ENCODE measurements at places on chromosomes 4 and X.
A peak's percentile ranks its signal among the peaks of the same experiment; 100 is the strongest.

GRCh38 chrX:101619364-101619763, 1.6 kb upstream of the ARMCX6 start:
- DNase-seq = no peak

GRCh38 chr4:176611381-176611780, 181.3 kb downstream of the VEGFC start:
- DNase-seq = no peak

- peak; percentile 78 for DNase-seq
Observed at GRCh38 chr4:38664706-38665401, 855 bp downstream of the KLF3 start.

DNA sequence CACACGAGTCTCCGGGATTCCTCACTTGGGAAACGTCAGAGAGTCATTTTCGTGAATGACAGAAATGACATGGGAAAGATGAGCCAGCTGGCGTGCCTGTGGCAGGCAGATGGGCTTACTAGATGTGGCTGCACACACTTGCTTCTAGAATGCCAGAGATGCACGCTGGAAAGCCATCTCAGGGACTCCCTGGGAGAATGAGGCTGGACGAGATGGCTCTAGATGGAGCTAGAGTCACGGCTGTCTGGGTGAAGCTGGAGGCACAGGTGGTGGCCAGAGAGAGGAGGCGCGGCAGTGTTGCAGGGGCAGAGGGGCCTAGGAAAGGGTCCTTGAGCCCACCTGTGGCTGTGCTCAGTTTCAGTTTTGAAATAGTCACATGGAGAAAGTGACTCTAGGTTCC, 26.0 kb downstream of the TKTL1 start:
- DNase-seq = no peak

DNA sequence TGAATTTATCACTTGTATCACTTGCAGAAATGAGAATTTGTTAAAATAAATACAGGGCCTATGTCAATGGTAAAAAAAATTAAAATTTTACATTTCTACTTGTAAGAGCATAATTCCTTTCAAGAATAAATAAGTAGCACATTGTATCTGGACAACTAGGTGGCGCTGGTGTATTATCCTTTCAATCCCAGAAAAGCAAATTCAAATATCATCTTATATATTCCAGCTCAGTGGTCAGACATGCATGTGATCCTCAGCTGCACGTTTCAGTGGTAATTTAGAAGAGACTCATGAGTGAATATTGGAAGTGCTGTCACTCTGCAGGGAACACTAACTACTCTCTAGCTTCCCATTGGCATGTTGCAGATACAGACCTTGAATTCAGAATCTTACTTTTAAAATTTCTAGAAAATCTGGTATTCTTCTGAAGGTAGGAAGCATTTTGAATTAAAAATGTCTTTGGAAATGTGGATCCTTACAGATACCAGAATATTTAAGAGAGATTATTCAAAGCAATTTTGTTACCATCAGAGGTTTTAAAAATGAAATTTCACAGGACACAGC, 1414.7 kb upstream of the TENM3 start:
- no peak for DNase-seq

- no peak for DNase-seq
Observed at GRCh38 chr4:159337041-159337440, 234.2 kb downstream of the RAPGEF2 start.

All from type B pancreatic cell (in vitro differentiated cells).